ENCODE measurements at places on chromosomes 5 and 9.

GRCh38 chr9:75658301-75658905, 232.1 kb upstream of the PCSK5 start:
- no peak for DNase-seq

DNA sequence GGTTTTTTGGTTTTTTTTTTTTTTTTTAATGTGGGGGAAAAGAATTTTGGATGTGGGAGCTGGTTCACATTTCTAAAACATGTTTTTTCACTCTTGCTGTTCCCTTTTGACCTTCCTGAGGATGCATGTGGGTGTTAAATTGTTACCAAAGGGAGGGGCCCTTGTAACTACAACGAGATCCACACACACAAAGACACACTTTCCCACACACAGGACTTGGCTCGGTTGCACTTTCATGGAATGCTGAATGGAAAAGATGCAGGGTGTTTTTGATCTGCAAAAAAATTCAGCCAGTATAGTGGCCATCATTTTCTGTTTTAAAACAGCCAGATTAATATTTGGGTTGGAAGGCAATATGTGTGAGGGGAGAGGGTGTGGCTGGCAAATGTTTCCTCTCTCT, 576.9 kb downstream of the EBF1 start:
- DNase-seq: no peak

DNA sequence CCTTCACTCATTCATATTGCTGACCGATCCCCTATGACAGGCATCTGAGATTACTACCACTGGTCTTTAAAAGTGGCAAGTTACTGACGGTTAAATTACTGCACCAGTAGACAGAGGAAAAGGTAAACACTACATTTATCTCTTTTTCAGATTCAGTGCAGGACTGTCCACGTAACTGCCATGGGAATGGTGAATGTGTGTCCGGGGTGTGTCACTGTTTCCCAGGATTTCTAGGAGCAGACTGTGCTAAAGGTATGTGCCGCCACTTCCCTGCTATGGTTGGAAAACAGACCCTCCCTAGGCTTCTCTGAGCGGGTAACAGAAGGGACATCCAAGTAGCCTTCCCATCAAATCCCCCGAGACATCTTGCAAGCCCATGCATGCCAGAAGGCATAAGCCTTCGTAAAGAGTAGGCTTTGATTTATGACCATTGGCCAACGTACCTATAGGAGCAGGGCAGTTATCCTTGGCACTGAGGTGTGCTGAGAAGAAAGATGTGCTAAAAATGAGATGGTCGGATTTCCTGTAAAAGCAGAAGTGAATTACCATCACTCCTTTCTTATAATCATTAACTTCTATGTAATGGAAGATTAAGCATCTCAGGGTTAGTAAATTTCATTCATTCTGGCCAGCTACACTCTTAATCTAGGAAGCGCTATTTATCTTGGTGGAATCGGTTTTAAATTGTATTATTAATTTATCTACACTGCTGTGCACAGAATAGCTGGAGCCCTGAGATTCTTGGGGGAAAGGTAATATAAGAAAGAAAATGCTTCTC, 193.4 kb upstream of the WWC1 start:
- no peak for DNase-seq

- no peak for DNase-seq
Measured at GRCh38 chr5:75656311-75657003, 45.2 kb downstream of the ANKDD1B start.

DNA sequence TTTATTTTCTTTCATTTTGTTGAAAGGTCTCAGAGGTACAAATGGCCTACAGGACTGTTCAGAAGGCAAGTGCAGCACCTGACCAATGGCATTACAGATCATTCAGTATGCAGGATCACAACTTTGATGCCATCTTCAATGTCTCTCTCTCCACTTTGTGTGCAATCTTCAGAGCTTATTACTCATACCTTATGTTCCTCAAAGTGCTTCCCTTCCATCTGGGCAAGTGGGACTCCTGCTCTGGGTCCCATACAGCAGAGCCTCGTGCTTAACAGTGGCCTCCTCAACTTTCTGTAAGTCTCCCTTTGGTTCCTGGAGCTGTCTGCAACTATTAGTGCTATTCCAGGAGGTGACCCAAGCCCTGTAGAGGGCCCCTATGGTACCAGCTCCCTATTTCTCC, 358.4 kb upstream of the RPS23 start:
- DNase-seq: no peak

DNA sequence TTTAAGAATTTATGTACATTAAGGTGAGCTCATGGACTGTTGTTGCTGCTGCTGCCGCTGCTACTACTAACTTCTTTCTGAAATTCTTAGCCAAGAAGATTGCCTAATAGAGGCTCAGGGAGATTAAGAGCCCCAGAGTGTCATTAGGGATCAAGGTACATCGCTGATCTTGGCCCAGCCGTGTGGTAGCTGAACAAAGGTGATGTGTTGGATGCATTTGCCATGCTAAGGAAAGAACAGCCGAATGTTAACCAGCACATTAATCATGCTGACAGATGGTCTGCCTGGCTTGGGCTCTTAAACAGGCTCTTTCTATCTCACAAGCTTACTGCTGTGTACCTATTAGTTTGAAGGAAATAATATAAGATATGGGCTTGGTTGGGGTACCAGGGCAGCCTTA, 137.1 kb downstream of the KCTD16 start:
- DNase-seq: no peak

DNA sequence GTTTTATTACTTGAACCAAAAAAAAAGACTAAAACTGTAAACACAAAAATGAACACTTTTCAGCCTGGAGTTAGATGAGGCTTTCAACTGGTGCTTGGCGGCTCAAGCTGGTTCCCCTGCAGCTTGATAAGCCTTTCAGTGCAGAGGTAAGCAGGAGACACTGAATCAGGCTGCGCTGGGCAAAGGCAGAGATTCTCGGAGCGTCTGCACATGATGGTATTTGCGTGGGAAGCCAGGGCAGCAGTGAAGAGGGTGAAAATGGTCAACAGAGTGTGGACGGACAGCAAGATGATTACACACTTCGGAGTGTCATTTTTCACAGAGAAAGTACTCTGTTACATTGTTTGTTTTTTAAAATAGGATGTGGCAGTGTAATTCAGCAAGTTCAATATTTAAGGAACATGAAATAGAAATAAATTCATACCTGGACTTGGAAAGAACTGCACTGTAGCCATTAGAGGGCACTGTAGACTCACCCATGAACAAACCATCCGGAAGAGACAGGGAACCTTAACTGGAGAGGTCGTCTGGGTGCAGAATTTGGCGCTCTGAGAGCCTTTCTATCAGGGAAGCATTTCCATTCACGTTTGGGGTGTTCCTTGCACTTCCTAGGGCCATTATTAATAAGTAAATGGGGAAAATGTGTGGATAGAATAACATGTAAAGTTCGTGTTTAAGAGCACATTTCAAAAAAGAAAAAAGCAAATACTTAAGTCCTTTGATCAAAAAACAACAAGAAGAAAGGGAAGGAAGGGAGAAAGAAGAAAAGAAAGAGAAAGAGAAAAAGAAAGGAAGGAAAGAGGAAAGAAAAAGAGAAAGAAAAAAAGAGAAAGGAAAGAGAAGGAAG, 69.8 kb downstream of the ICE1 start:
- DNase-seq: no peak

DNA sequence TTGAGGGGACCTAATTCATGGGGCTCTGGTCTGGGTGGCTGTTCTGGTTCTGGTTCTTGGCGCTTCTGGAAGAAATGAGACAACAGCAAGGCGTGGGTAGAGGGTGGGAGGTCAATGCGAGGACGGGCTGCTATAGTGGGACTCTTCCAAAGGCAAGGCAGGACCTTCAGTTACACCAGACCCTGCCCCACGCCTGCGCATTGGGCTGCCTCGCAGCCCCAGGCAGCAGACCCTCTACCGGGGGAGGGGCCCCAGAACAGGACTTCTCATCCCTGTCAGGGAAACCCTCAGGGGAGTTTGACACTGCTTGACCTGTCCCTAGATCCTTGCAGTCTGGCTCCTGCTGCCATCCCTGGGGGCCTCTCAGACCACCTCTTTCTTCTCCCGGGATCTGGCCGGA, 18.5 kb downstream of the CCDC69 start:
- DNase-seq: no peak

GRCh38 chr9:89471390-89471789, 26.5 kb downstream of the SEMA4D start:
- DNase-seq: no peak

Measured in stimulated activated CD4-positive, alpha-beta T cell treated with anti-CD3 and anti-CD28 coated beads, TNF-alpha, amount 100 ng/mL, for 4 hours (primary cell).